ENCODE measurements at places on chromosomes 12 and 14.
A peak's percentile ranks its signal among the peaks of the same experiment; 100 is the strongest.

DNA sequence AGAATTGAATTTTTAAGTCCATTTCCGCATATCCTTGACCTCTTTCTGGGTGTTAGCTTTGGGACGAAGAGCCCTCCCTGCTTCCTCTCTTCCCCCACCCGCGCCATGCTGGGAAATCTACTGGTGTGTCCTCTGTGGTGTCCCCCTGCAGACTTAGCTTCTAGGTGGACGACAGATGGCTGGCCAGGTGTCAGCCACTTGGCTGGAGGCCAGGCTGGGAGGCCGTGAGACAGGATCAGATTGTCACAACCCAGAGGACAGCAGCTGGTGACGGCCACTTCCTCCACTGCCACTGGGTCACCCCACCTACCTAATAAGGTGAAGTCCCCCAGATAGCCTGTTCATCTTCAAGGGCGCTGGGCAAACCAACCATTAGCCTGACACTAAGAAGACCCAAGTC is 13.3 kb upstream of the DTX1 start:
- no peak for DNase-seq

- no peak for DNase-seq
Measured at GRCh38 chr12:12683725-12684124, 12.3 kb downstream of the GPR19 start.

DNA sequence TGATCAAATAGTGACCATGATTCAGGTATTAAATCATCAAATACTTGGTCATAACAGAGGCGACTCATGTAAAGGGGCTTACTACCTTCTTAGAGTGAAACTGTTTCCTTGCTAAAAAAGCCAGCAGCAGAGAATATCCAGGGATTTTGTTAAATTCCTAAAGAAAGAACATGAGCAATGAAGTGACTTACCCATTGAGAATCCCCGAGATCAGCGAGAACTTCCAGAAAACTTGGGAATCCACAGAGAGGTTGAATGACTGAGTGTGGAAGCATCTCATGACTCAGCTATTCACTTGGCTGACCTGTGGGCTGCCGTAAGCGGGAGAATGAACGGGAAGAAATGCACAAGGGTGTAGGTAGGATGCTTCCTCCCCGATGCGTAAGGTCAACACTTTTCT is 85.3 kb upstream of the KCNA1 start:
- peak; percentile 73 for DNase-seq

DNA sequence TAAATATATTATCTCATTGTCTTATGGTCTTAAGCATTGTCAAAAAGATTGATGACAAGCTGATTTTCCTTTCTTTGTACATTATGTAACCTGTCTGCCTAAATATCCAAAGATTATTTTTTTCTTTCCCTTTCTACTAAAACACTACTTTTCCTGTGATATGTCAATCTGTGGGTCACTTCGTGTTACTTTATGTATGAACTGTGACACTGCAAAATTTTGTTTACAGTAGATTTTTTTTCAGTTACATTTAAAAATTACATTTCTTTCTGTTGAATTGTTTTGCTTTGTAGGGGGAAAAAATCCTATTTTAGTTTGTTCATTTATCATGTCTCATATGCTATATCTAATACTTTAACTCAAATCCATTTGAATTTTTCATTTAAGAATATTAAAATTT is 392.3 kb upstream of the ATXN7L3B start:
- no peak for DNase-seq

DNA sequence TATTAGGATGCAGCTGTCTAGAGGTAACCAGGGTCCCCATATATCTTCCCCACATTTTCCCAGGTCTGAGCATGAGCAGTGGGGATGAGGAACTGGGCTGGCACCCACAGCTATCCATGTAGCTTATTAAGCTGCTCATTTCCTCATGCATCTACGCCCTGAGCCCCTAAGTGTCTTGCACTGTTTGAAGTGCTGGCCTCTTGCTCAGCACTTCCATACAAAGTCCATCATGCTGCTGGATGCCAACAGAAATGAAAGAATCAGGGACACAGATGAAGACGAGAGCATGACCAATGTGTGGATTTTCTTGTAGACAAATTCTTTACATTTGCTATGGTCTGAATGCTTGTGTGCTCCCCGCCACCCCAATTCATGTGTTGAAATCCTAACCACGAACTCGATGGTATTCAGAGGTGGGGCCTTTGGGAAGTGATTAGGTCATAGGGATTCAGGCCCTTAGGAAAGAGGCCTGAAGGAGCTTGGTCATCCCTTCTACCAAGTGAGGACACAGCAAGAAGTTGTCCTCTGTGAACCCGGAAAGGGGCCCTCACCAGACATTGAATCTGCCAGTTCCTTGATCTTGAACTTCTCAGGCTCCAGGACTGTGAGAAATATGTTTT is 54.5 kb downstream of the C12orf75 start:
- DNase-seq = peak; percentile 88

DNA sequence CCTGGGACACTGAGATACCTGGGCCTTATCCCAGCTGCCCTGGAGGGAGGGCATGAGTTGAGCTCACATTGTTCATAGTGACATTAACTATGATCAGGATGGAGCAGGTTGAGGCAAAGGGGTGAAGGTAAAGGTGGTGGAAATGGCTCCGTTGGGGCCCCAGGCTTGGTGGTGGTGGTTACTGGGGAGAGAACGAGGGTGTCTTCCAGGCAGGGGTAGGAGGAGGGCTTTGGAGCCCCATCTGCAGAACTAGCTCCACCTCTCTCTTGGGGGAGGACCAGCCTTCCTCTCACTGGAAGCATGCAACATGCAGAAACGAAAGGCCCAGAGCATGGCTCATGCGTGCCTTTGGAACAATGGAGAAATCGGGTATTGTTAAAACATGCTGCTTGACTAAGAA is 217.0 kb downstream of the SLC41A2 start:
- DNase-seq = no peak

All from AG10803 (cell line).